ENCODE measurements at places on chromosomes 16 and 17.

DNA sequence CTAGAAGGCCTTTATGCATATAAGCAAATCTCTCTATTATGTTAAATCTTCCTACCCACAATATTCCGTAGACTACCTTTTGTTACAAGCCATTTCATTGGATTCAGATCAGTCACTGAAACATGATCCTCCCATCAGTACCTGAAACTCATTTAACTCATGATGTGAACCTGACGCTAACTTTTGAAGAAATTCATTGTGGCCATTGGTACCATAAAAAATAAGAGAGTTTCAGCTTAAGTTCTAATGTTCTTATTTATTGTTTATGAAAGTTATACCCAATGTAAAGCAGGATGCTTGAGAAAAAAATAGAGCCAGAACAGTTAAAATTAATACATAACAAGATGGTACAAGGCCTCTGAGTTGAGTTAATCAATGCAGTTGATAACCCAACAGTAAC, 439.6 kb downstream of the KCNJ2 start:
- no peak for DNase-seq

DNA sequence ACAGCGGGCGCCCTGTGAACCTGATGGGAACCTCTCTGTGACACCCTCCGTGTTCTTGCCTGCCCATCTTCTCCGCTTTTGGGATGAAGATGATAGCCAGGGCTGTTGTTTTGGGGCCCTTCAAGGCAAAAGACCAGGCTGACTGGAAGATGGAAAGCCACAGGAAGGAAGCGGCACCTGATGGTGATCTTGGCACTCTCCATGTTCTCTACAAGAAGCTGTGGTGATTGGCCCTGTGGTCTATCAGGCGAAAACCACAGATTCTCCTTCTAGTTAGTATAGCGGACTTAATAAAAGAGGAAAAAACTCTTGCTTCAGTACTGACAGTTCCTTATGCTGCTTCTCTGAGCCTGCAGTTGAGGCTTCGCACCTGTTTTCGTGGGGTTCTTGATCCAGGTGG, 10.5 kb downstream of the CDK5RAP3 start:
- DNase-seq = no peak

- DNase-seq = no peak
Observed at GRCh38 chr16:2967211-2967631, 1.9 kb upstream of the PAQR4 start.

DNA sequence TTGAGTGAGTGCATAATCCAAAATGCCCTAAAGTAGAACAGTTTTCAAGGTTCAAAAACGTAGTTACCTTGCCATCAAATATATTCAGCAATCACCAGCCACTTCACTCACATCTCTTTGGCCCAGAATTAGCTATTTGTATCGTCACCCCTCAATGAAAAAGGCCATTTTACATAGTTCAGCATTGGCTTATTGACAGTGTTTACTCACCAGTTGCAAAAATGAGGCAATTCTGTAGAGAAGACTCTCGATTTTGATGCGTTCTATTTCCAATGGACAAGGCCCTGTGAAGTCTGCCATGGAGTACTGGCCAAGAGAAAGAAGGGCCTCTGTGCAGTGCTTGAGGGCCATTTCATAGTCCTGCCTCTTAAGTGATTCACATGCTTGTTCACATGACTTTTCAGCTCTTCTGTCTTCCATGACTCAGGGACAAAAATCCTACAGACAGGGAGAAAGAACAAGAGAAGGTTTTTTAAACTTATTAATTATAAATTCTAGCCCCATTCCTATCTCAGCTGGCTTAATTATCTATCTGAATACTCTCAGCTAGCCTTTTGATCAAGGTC, 26.5 kb downstream of the HELZ start:
- no peak for DNase-seq

DNA sequence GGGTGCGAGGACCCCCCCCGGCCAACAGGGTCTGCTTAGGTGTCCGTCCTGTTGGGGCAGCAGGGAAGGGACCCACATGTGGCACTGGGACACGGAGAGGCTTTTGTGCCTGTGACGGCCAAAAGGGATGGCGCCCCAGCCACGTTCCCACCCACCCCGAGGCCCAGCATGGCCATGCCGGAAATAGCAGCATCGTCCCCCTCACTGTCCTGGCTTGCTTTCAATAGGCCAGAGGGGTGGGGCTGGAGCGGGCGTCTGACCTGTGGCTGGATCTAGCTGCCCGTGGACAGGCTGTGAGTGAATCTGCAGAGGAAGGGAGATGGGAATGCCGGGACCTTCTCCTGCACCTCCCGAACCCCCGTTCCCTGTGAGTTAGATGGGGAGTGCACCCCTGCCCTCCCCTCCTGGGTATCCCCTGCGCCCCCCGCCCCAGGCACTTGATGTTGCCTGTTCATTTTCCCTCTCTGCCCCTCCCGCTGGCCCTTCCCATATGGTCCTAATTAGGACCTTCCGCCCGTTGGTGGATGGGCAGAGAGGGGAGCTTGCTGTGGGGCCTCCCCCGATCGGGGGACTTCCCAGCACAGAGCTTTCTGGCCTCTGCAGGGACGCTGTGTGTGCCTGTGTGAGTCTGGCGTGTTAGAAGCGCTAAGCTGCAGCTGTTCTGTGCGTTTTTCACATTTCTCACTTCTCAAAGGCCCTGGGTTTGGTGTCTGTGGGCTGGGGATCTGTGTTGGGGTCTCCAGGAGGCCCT, 292.8 kb downstream of the SEC14L1 start:
- DNase-seq = no peak

DNA sequence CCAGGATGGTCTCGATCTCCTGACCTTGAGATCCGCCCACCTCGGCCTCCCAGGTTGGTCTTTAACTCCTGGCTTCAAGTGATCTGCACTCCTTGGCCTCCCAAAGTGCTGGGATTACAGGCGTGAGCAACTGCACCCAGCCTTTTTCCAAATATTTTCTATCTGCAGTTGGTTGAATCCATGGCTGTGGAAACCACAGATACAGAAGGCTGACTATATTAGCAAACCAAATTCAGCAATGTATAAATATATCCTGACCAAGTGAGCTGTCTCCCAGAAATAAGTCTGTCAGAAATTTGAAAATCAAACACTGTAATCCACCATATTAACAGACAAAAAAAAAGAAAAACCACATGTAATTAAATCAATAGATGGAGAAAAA, 9.6 kb downstream of the CFDP1 start:
- DNase-seq = no peak

DNA sequence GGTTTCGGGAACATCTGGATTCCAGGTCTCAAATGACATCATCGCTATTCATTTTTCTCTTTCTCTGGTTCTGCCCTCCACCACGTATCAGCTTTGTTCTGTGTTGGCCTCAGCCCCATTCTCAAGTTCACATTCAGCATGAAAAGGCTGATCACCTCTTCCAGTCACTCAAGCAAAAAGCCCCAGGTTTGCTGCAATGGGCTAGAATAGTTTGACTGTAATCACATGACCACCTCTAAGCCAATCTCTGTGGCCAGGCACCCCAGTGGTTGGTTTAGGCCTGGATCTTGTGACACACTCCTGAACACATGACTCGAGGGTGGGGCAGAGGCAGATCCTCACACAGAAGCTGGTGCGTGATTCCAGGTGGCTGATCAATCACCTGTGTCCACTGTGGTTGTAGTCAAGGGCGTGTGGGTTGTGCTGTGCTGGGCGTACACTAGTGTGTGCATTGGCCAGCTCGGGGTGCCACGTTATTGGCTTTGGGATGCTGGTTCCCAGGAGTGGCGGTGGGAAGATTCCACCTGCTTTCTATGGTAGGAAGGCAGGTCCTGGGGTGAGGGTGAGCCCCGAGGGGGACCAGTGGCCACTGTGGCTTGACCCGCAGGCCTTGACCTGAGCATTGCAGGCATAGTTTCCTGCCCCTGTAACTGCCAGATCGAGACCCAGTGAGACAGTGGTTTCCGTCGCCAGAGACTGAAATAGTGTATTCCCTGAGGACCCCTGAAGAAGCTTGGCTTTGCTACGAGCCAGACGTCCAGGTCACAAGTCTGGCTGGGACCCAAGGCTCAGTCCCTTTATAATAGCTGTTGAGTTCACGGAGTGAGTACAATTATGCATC, 12.0 kb downstream of the EEF2K start:
- DNase-seq = no peak

GRCh38 chr17:6426356-6427101, 8.4 kb downstream of the AIPL1 start:
- DNase-seq = no peak

GRCh38 chr17:7632492-7632894, 2.6 kb downstream of the SHBG start:
- no peak for DNase-seq

- DNase-seq = no peak
Observed at GRCh38 chr17:62775876-62776275, 32.2 kb downstream of the MARCHF10 start.

DNA sequence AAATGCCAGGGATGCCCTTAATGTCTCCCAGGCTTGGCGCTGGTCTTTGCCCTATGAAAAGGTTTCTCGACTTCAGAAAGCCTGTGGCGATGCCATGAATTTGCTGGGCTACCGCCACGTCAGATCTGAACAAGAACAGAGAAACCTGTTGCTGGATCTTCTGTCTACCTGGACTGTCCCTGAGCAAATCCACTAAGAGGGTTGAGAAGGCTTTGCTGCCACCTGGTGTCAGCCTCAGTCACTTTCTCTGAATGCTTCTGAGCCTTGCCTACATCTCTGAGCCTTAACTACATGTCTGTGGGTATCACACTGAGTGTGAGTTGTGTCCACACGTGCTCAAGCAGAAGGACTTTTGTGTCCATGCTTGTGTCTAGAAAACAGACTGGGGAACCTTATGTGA, 11.4 kb downstream of the CHST4 start:
- peak; percentile 63 for DNase-seq

DNA sequence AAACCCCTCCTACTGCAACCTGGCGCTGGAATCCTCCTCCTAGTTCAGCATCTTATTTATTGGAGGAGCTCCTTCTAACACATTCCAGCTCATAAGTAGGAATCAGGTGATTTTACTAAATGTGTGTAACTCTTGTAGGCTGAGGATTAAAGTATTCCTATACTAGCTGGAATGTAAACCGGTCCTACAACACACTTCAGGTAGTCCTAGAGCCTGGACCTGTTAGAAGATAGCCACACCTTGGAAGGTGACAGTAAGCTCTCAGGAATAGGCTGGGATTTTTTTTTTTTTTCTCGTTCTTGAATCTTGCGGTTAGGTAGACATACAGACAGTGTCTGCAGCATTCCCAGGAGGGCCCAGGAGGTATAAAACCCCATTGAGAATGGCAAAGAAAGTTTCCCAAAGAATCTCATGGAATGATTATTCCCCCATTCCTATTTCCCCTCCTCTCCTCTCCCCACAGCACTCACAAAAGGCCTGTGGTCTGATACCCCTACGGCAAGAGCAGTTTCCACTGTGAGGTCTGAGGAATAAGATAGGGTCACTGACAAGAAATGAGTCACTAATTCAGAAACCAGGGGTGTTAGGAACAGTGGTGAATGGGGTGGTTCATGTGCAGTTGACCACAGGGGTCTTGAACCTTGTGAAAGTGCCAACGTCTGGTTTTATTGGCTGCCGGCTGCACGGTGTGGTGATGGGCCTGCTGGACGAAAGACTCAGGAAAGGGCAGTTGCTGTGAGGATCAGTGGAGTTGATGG, 267.1 kb downstream of the UTP18 start:
- no peak for DNase-seq

DNA sequence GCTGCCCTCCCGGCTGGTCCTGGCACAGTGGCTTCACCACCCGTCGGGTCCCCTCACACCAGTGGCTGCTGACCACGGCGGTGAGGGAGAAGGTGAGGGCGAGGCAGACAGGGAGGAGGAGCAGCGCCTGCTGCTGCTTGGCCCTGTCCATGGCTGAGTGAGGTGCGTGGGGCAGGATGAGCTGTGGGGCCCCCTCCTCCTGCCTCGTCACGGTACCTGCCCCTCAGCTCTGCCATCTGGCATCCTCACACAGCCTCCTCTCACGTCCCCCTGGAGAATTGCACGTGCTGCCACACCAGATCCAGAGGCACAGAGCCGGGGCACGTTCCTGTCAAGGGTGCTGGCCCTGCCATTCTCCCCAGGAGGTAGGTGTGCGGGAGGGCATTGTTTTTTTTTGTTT, at the start of gene GSG1L2:
GSG1L2 (minus strand) TSS at position 159 of the 400 bp plus-strand sequence; CDS start at position 151, 8 bp downstream.
- DNase-seq = no peak

- no peak for DNase-seq
Observed at GRCh38 chr17:79950751-79951150, 84.9 kb downstream of the TBC1D16 start.

DNA sequence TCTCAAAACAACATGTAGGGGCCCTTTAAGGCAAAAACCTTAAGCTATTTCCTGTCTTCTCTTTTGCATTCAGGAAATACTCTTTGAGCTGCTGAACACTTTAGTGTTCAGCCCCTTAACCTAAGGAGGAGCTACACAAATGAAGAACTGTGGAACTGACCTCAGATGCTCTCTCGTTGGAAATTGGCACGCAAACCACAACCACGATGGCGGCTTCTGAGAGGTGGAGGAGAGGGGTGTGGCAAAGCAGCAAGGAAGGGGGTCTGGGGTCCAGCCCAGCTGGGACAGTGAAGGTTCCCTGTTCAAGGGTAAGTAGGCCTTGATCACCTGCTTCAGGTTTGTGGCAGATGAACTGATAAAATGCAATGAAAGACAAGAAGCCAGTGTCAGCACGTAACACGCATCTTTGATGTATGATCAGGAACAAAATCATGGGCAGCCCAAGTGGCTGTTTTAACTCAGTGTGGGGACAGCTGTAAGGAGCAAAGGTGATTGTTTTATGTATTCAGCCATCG, 291.6 kb upstream of the TNRC6C start:
- DNase-seq = no peak

DNA sequence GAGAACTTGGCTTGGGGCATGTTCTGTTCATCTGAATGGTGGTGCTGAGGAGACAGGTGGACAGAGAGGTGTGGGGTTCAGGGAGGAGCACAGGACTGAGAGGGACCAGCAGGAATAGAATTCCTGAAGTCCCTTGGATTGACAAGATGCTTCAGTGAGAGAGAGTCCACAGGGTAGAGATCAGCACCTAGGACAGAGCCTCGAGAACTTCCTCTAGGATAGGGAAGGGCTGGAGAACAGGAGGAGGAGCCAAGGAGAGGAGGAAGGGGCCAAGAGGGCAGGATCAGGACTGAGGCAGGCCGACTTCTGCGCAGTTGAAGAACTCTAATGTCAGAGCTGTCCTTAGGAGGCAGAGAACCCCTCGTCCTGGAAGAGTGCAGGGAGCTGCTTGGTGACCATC, 138.4 kb downstream of the PRKCB start:
- DNase-seq = peak; percentile 19

DNA sequence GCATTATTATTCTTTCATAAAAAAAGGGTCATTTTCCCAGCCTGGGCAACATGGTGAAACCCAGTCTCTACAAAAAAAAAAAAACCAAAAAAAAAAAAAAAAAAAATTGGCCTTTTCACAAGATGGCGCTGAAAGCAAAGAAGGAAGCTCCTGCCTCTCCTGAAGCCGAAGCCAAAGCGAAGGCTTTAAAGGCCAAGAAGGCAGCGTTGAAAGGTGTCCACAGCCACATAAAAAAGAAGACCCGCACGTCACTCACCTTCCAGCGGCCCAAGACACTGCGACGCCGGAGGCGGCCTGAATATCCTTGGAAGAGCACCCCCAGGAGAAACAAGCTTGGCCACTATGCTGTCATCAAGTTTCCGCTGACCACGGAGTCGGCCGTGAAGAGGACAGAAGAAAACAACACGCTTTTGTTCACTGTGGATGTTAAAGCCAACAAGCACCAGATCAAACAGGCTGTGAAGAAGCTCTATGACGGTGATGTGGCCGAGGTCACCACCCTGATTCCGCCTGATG, 4.9 kb upstream of the PGAP6 start:
- no peak for DNase-seq
